ENCODE measurements at places on chromosomes 3 and 15.

DNA sequence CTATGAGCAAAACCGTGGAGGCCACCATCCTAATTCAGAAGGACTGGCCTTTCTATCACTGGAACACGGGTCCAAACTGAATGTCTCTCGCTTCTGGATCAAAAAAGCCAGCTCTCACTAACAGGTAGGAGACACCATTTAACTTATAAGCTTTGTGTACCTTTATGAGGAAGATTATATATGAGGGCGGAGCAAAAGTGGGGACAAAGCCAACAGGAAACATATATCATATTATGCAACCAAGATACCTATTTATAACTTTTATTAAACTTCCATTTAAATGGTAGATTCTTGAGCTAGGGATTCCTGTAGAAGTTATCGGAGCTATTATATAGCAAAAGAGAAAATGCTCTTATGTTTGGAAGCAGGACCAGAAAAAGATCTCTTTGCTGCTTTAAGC lies 78.4 kb downstream of the IGF2BP2 start:
- no peak for DNase-seq

DNA sequence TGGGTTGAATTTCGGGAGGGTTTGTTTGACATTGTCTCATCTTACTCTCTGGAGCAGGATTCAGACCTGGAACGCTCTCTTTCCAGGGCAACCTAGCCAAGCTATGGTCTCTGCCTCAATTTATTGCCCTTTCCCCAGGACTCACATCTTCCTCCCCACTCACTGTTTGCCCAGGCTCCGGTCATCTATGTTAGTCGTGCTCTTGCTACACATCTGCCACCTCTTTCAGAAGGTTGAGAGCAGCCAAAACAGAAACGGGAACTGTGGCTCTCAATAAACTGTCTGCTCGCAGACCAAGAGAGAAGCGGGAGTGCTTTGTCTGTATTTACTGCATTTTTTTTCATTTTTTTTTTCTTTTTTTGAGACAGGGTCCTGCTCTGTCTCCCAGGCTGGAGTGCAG lies 81.6 kb downstream of the ST6GAL1 start:
- DNase-seq = no peak

DNA sequence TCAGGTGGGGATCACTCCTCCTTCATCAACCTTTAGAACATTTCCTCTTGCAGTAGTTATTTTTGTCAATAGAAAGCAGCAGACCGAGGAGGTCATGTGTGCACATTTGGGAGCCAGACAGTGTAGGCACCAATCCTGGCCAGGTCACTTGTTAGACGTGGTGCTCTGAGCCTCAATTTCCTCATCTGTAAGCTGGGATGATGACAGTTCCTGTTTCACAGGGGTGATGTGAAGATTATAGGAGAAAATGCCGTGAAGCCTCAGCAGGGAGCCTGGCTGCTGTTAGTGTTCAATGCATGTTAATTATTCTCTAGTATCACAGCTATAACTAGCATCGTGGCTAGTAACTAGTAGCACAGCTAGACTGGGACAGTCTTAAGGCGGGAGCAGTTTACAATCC lies 64.7 kb downstream of the ATP2B2 start:
- no peak for DNase-seq

- DNase-seq = peak; percentile 60
These were observed at the start of gene PSTPIP1 for GRCh38 chr15:76994971-76995945. Gene PSTPIP1, plus strand, starts transcription at chr15:76995126. Its CDS starts 448 bp downstream, at chr15:76995574.

- no peak for DNase-seq
These were observed 330.3 kb upstream of the GOLIM4 start for GRCh38 chr3:168425936-168426595.

DNA sequence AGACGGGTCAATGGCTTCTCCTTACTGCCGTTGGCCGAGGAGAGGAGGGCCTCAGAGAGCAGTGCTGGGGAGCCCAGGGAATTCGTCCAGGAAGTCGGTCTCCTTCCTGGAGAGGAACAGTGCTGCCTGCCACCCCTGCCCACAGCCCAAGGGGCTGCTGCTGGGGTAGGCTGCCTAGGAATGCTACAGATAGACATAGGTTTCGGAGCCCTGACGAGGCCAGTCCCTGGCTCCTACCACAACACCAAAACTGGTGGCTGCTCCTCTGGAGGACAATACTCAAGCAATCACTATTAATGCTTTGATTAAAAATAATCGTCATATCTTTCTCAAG lies 30.5 kb downstream of the ANP32A start:
- DNase-seq = no peak

DNA sequence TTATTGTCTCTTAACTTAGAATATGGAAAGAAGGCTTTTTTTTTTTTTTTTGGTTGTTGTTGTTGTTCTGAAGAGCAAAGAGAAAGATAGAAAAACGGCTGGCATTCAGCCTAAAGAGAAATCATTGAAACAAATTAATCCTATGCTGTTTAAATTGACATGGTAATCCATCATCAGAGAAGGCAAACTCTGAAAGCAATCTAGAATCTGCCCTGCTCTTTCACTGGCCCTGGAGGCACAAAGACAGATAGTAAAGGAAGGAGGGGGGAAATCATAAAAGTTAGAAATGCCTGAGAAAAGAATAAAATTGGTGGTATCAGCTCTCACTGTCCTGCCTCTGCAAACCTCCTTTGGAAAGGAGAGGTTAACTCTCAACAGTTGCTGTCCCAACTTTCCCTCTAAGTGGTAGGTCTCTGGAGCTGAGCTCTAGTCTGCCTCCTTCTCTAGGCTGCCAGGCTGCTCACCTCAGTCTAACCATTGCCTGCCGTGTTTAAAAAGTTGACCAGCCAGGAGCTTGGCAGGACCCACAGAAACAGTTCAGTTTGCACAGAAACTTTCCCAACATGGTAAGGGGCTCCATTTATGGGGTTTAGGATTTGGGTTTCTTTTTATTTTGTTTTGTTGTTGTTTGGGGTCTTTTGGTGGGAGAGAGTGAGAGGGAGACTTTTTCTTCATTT lies 13.4 kb upstream of the NR2F2 start:
- DNase-seq = no peak

DNA sequence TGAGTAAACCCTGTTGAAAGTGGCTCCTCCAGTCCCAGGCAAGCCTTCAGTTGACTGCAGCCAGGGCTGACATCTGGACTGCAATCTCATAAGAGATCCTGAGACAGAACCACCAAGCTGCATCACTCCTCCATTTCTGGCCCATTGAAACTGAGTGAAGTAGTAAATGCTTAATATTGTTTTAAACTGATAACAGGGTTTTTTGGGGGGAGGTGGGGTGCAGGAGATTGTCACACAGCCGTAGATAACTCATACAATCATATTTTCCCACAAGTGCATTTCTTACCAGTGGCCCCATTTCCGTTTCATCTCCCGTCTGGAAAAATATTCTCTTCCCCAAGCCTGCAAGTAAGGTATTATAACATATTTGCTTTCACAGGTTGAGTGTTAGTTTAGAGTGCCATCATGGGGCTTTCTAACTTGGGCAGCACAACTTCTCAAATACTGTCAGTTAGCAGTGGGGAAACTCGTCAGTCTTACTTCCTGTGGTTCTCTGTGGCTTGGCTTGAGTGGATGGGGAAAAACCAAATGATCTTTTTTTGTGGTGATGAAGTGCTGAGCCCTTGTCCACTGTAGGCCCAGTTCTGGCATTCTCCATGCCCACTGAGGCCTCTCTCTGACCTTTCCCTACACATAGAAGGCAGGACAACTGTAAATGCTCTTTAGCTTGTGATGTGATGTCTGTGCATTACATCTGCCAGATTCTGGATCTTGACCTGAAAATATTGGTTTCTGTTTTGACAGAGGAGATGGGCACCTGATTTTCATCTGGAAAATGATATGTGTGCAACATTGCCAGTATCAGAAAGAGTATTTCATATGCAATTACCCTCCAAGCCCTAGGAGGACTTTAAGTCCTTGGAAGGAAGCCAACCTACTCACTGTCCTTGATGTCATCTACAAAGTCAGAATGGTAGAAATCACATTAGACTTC lies 90.1 kb upstream of the BHLHE40 start:
- no peak for DNase-seq

GRCh38 chr15:34600923-34601322 lies 17.5 kb upstream of the GOLGA8B start:
- no peak for DNase-seq

GRCh38 chr3:42736081-42736480 lies 33.5 kb upstream of the HHATL start:
- no peak for DNase-seq

GRCh38 chr3:119294696-119295671 lies 801 bp downstream of the ARHGAP31 start:
- peak; percentile 53 for DNase-seq

DNA sequence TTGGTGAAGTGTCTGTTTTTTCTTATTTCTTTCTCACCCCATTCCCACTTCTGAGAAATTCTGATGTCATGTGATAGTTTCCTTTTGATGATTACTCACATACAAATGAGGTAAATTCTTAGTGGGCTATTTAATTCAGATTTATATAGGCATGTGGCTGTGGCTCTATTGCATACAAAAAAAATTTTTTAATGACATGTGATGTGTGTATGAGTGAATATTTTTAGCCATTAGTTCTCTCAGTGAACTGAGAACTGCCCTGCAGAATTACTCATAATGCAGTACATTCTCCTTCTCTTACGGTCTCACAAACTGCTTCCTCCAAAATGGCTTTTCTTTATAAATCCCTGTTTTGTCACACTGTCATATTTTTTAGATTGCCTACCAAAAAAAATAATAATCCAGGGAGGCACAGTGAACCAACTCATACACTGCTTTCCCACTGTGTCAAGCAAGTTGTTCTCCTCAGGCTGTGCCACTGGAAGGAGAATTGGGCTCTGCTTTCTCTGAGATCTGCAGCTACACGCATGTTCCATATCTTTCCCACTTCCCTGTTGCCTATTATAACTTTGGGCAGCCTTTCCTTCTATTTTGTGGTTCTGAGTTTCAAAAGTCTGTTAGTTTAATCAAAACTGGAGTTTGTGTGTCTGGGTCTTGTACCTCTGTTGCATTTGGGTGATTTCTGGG lies 415.7 kb upstream of the THBS1 start:
- no peak for DNase-seq

DNA sequence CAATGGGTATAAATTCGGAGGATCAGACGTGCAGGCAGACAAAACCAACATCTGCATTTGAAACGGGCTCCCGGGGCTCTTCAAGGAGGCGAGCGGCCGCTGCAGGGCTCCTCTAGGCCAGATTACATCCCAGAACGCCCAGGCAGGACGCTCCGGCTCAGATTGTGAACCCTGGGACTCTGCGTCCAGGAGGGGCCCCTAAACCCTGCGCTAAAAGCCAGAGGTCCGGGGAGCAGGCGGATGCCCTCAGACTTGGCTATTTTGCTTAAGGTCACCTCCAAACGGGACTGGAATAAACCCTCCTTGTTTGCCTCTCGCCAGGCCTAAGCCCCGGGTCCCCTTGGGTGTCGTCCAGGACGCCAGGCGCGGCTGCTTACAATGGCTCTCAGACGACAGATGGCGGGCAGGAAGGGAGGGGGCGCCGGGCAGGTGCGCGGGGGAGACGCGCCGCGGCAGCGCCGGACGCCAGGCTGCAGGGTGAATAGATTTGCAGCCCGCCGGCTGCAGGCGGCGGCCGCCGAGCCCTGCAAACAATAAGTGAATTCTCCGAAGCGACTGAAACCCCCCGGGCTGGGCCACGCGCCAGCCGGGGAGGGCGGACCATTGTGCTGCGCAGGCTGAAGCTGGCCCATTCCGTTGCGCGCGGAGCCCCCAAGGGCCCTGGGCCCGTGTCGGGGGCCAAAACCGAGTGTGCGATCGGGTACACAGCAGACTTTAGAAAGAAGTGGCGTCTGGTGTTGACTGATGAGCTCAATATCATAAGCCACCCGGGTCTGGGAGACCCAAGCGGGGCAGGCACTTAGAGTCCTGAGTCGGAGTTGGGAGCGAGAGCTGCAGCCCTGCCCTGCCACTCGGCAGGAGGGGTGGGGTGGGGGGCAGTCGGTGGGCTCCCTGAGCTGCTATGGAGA lies 32.3 kb upstream of the AMOTL2 start:
- DNase-seq = no peak

GRCh38 chr3:126018995-126019394 lies 50.0 kb downstream of the ROPN1B start:
- no peak for DNase-seq

DNA sequence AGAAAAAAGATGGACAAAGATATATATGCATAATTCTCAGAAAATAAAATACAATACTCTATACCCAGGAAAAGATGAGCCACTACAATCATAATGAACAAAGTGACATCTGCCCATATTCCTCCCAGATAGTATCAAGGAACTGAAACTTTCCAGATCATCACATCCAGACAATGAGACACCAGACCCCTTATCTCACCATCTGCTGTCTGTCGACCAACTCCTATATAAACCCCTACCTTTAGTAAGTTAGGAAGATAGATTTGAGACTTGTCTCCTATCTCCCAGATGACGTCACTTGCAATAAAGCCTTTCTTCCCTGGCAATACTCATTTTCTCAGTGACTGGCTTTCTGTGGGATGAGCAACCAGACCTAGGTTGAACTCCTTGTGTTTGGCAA lies 1071.6 kb downstream of the PLOD2 start:
- no peak for DNase-seq

DNA sequence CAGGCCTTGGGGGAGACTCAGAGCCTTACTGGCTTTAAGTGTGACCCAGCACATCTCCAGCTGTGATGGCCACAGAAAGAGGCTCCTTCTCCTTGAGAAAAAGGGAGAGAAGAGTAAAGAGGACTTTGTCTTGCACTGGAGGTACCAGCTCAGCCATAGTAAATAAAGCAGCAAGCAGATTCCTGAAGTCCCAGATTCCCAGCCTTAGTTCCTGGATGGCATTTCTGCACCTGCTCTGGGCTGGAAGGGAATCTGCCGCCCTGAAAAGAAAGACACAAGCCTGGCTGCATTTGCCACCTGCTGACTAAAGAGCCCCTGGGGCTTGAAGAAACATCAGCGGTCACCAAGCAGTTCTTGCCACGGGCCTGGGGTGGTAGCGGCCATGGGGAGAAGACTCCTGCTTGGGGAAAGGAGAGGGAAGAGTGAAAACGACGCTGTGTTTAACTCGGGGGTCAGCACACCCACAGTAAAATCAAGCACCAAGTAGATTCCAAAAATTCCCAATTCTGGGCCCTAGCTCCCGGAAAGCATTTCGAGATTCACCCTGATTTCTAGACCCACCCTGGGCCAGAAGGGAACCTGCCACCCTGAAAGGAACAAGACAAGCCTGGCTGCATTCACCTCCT lies 24.2 kb upstream of the TNK2 start:
- DNase-seq = no peak

DNA sequence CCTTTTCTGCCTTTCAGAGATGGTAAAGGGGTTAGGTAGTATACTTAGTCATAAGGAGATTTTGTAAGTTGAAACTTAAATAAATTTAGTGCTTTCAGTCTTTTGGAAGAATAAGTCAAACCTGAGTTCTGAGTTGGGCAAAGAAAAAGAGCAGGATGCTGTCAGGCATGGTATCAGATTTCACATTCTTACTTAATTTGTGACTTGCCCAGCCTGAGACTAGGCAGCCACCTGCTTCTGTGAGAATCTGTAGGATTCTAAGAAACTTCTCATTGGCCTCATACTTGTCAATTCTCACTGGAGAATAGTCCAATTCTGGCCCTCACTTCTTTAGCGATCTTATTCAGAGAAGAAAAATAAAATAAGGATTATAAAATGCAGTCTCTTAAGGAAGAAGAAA lies 577.5 kb downstream of the DIPK2A start:
- no peak for DNase-seq

DNA sequence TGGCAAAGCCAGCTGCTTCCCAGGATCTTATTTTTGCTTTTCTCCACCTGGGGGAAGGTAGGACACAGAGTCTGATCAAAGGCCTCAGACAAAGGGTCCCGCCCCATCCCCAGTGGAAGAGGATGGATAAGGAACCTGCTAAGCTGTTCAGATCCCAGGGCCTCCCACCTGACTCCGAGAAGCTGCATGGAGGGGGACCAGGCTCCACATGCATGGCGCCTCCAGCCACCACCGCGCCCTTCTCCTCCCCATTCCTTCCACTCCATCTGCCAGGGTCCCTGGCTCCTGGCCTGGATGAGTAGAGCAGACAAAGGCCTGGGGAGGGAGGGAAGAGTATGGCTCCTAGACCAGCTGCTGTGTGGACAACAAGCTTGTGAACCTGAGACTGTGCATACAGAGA lies 20.0 kb upstream of the CRABP1 start:
- DNase-seq = no peak
